ENCODE measurements at places on chromosomes 4 and X. TPM values are rescaled to one million over a fixed set of nuclear protein-coding genes. Genes with fewer than 3 reads are reported as not detected.

Gene LPAR4
- not detected for total RNA-seq

GRCh38 chrX:23380581-23380980, 45.9 kb downstream of the PTCHD1 start:
- no peak for DNase-seq

DNA sequence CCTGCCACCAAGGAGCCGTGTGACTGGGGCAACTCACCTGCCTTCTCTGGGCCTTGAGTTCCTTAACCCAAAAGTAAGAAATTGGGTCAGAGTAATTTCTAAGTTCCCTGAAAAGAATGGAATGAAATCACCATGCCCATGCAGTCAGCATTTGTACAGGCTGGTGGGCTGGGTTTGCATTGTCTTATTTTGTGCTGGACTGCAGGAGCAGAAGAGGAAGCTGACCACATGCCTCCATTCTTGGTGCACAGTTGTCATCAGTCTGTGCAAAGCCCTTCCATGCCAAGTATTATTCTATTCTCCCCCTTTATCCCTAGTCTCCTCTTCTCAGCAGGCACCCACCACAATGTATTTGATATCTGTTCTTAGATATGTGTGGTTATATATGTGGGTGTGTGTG, 56.3 kb downstream of the FHDC1 start:
- no peak for DNase-seq

- no peak for DNase-seq
Measured at GRCh38 chr4:106793933-106794332, 242.2 kb downstream of the DKK2 start.

DNA sequence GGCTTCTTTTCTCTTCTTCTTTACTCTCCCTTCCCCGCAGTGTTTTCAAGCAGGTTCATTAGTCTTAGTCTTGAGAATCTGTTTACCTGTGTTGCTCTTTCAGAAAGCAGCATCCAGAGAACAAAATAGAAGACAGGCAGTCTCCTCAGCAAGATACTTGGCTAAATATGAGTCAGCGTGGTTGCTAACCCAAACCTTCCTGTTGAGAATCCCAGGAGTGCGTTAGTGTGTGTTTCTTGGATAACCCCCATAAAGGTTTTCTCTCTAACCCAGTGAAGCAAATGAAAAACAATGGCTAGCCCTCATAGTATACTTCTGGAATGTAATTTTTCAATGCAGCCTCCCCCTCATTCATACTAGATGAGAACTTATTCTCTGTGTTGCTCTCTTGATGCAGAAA, 41.1 kb downstream of the BMPR1B start:
- no peak for DNase-seq

Gene ETDA
- total RNA-seq = not detected

GRCh38 chrX:106952988-106953387, 32.8 kb downstream of the CLDN2 start:
- no peak for DNase-seq

DNA sequence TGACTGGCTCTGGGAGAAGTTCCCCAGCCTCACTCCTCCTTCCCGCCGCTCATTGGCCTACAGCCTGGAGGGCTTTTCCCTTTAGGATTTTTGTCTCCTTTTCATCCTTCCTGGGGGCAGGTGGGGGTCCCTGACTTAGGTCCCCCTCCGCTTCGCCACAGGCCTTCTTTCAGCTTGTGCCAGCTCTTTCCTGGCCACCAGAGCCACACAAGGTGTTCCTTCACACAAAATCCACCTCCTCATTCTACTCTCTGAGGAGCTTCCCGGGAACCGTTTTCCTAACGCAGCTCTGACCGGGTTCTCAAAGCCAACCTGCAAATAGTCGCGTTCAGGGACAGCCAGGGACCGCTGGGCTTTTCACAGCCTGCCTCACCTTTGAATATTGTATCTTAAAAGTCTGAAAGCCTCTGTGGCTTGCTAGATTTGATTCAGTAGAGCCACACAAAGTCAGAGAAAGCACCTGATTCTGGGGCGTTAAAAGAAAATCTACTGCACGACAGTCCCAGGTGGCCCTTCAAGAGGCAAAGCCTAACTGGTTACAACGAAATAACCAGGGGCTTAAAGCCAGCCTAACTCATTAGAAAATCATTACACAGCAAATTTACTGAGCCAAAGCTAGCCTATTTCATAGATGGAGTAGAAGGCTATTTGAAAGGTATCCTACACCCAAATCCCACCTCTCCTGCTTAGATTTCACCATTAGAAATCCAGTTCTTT, 731 bp upstream of the GPC3 start:
- no peak for DNase-seq

Gene NDST4
- total RNA-seq = not detected

DNA sequence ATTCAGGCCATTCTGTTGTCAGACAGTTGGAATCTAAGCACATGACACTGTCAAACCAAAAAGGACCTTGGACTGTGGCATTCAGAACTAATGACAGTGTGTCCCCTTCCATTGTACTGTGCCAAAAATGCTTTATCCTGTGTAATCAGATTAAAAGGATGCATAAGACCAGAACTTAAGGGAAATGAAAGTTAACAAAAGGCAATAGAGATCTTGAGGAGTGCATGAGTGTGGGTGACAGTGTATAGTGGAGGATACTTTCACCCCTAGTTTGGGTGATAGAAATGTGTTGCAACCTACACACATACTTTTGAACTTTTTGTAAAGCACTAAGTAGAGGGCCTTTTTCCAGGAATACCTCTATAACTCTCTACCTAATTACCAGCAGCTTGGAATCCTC, 4.5 kb downstream of the CYSLTR1 start:
- DNase-seq = no peak

DNA sequence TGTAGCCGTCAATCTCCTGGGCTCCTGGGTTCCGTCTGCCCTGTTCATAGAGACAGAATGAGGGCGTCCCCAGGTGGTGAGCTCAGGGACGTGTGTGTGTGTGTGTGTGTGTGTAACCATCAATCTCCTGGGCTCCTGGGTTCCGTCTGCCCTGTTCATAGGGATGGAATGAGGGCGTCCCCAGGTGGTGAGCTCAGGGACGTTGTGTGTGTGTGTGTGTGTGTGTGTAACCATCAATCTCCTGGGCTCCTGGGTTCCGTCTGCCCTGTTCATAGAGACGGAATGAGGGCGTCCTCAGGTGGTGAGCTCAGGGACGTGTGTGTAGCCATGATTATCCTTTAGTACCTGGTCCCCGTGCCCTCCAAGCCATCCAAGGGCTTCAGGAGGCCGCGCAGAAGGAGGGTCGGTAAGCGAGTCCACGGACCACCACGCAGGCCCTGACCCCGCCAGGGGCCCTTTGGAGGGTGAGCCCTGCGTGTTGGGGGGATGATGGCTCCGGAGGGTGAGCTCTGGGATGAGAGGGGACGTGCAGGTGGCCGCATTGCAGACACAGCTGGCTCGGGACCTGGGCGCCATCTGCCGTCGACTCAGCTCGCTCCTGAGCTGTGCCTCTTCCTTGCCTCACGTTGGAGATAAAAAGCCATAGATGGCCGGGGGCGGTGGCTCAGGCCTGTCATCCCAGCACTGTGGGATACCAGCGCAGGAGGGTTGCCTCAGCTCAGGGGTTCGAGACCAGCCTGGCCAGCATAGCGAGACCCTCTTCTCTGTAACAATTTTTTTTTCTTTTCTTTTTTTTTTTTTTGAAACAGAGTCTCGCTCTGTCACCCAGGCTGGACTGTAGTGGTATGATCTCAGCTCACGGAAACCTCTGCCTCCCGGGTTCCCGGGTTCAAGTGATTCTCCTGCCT, 5.4 kb upstream of the GTPBP6 start:
- peak; percentile 54 for DNase-seq

Gene MAP9
- 32.0 TPM for total RNA-seq

GRCh38 chr4:152165846-152166245, 370.0 kb downstream of the FBXW7 start:
- DNase-seq = no peak

DNA sequence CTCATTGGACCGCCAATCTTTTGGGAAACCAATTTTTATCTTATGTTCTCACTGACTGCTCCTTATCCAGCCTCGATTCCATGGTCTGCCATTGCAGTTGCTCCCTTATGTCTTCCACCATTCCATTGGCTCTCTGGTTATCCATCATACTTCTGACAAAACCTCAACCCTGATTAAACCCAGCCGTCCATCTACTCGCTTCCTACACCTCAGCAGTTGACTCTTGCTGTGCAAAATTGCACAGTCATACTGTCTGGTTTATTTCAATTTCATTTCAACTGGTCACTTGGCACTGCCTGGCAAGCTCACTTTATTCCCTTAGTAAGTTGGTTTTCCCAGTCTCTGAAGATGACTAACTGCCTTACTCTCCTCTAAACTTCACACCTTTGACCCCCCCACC, 26.2 kb downstream of the ARL9 start:
- no peak for DNase-seq

- DNase-seq = peak; percentile 32
Measured at GRCh38 chrX:102154218-102154860, 1.4 kb downstream of the BEX5 start.

Gene SORCS2
- total RNA-seq = 4.8 TPM

DNA sequence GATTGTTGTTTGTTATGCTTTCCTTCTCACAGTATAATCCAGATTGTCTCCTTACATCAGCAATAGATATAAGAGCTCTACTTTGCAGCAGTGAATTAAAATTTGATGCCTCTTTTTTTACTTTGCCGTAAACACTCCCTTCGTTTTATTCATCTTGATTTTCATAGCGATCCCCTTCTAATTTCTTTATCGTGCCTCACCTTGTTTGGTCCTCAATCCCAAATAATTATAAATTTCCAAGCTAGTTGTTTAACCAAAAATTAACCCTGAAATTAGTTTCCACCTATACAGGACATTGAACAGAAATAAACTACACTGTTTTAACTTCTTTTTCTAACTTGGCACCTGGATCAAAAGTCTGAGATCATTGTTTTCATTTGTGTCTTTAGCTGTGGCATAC, 35.1 kb upstream of the GRID2 start:
- no peak for DNase-seq

Gene AMOT
- total RNA-seq = 20.7 TPM

DNA sequence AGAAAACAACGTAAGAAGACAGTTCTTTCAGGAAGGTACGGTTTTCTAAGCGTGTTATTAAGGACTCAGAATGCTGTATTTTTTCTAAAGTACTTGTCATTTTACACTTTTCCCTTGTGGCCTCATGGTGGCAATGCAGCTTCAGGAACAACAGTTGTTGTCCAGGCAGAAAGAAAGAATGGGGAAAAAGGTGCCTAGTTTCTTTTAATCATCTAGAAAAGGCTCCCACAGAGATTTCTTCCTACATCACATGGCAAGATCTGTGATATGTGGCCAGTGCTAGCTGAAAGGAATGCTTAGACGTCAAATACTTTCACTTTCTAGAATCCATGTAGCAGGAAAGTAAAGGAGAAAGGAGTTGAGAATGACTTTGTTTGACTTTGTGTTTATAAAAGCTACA, 49.0 kb upstream of the TRAM1L1 start:
- DNase-seq = peak; percentile 46

GRCh38 chr4:164304101-164304639, 449.8 kb upstream of the SMIM31 start:
- no peak for DNase-seq

Gene CRMP1
- 0.63 TPM for total RNA-seq

GRCh38 chr4:16270454-16271328, 44.4 kb upstream of the TAPT1 start:
- no peak for DNase-seq

- DNase-seq = no peak
Measured at GRCh38 chrX:153897899-153898298, 6.6 kb upstream of the AVPR2 start.

- no peak for DNase-seq
Measured at GRCh38 chr4:6770581-6771228, 11.8 kb upstream of the KIAA0232 start.

Gene MAGEA2
- not detected for total RNA-seq

GRCh38 chr4:10599574-10599973, 85.0 kb downstream of the CLNK start:
- no peak for DNase-seq

DNA sequence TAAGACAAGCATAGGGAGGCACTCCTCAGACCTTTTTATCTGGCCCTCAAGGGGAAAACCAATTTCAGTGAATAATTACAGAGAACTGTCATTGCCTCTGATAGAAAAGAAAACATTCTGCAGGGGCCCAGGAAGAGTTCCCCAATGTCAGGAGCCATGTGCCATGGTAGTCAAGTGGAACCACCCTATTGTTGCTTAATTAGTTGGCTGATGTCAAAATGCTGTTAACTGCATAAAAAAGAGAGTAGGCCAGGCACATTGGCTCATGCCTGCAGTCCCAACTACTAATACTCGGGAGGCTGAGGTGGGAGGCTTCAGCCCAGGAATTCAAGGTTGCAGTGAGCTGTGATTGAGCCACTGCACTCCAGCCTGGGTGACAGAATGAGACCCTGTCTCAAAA, 28.6 kb upstream of the OGT start:
- DNase-seq = no peak

Gene HSD17B13
- 0.44 TPM for total RNA-seq

DNA sequence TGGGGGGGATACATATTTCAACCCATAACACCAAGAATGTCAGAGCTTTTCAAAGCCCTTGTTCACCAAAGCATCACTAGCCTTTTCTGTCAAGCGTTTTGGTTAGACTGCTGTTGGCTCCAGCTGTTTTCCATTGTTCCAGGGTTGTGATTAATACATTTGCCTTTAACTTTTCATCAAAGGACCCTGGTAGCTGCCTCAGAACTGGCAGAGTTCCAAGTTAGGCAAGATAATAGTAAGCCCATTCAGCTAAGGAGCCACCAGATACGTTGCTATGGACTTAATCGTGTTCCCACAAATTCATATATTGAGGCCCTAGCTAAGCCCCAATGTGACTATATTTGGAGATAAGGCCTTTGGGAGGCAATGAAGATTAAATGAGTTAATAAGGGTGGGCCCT, 37.1 kb downstream of the ENOPH1 start:
- DNase-seq = no peak

- DNase-seq = peak; percentile 43
Measured at GRCh38 chr4:152106113-152106763, 345.4 kb upstream of the GATB start.

GRCh38 chr4:72110886-72111285, 79.1 kb downstream of the NPFFR2 start:
- DNase-seq = no peak
